ENCODE measurements at places on chromosomes 1 and 21.

DNA sequence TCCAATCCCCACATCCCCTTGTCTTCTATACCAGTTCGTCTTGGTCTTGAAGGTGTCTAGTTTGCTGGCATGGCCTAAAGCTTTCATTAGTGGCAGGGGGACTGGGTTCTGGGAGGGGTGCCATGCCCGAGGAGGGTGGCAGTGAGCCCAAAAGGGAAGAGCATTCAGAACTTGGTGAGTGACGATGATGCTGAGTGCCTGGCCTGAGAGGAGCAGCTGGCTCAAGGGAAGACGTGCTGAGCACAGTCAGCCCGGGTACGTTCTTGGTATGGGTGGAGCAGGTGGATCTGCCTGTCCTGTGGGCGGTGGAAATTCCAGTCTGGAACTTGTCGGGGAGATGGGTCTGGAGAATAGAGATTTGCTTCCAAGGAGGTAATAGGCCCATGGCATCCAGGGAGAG lies 4.6 kb downstream of the FDPS start:
- no peak for DNase-seq
- no peak overlapping the region for H3K4me3 ChIP-seq
- H3K27me3 ChIP-seq: no peaks in the 10 kb centered on the region

- H3K4me3 ChIP-seq: no peak overlapping the region
- H3K27me3 ChIP-seq: no peaks in the 10 kb centered on the region
- no peak overlapping the region for H3K27ac ChIP-seq
- no peaks in the 10 kb centered on the region for H3K4me1 ChIP-seq
These were observed 12.9 kb downstream of the KCNE1 start for GRCh38 chr21:34499116-34499515.

DNA sequence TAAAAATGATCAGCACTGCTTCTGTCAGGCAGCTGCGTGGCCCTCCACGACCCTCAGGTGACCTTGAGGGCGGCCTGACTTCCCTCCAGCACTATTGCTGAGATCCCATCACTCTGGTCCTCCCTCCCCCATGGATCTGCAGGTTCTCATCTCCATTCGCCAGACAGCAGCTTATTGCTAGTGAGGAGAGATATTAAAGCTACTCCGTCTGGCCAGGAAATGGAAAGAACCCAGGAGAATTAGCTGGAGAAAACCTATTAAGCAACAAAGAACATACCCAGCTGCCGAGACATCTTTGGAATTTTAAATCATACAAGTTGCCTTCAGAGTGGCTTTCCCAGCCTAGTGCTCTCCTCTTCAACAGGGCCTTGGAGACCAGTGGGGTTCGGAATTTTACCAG lies 25.7 kb upstream of the KCNN3 start:
- H3K36me3 ChIP-seq: no peaks in the 10 kb centered on the region
- no peaks in the 10 kb centered on the region for H3K27me3 ChIP-seq
- no peaks in the 10 kb centered on the region for H3K4me1 ChIP-seq
- H3K4me3 ChIP-seq: no peak overlapping the region
- no peak overlapping the region for H3K27ac ChIP-seq
- DNase-seq: no peak

DNA sequence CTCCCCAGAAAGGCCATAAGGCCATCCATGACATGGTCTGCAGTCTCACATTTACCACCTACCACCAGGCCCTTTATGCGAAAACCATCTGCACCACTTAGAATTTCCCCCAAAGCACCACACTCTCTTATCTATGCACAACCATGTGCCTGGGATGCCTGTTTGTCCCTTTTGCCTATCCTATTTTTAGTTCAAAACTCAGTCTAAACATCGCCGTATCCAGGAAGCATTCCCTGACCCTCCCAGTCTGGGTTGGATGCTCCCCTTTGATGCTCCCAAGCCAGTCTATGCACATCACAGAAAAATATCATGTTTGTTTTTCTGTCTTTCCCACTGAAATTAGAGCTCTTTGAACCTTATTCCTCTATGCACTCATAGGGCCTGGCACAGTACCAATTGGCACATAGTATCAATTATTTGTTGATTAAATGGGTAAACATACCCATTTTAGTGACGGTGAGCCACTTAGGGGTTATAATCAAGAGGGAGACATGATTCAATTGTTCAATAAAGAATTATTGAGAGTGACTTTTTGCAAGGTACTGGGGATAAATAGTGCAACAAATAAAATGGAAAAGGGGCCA lies 6.7 kb downstream of the MPL start:
- DNase-seq: no peak
- peaks cover 9% of the 10 kb centered on the region for H3K4me1 ChIP-seq
- no peak overlapping the region for H3K4me3 ChIP-seq

DNA sequence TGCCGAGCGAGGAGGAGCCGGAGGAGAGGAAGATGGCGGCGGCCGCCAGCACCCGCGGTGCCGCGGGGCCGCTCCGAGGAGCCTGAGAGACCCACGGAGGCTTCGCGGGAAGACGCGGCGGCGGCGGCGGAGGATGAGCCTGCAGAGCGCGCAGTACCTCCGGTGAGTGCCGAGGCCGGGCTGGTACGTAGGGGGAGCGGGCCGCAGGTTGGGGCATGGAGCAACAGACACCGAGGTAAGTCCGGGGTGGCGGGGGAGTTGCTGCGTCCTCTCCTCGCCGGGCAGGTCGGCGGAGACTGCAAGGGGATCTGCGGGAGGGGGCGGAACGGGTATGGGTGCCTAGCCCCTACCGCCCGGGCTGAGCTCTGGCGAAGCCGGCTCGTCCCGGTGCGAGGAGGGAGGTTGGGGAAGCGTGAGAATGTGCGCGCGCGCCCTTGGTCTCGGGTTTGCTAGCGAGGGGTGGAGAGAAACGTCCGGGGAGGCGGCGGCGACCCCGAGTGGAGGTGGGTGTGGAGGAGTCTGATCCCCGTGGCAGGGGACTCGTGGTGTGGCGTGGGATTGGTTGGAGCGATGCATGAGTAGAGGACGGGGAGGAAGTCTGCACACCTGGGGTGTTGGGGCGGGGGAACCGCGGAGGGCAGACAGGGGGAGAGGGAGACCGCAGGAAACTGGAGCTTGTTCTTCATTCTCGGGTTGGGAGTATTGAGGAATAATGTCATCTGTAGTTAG lies at the start of gene SMG7:
Gene SMG7, plus strand, starts transcription at position 12 of the 729 bp plus-strand sequence. Its CDS starts 122 bp downstream, at position 134.
- H3K4me3 ChIP-seq: peak within 1 kb of the TSS; percentile 81
- no peaks in the 10 kb centered on the region for H3K4me1 ChIP-seq
- no peaks in the 10 kb centered on the region for H3K27me3 ChIP-seq
- peak within 1 kb of the TSS; percentile 96 for H3K27ac ChIP-seq
- no peak for DNase-seq
- no peaks in the 10 kb centered on the region for H3K36me3 ChIP-seq
